IPS-NIHi11 (cell line): ENCODE measurements at places on chromosomes 1 and 21.

GRCh38 chr1:54585181-54586066, 37.4 kb downstream of the ACOT11 start:
- no peak for DNase-seq

GRCh38 chr1:4395158-4395557, 259.3 kb upstream of the AJAP1 start:
- DNase-seq = no peak

DNA sequence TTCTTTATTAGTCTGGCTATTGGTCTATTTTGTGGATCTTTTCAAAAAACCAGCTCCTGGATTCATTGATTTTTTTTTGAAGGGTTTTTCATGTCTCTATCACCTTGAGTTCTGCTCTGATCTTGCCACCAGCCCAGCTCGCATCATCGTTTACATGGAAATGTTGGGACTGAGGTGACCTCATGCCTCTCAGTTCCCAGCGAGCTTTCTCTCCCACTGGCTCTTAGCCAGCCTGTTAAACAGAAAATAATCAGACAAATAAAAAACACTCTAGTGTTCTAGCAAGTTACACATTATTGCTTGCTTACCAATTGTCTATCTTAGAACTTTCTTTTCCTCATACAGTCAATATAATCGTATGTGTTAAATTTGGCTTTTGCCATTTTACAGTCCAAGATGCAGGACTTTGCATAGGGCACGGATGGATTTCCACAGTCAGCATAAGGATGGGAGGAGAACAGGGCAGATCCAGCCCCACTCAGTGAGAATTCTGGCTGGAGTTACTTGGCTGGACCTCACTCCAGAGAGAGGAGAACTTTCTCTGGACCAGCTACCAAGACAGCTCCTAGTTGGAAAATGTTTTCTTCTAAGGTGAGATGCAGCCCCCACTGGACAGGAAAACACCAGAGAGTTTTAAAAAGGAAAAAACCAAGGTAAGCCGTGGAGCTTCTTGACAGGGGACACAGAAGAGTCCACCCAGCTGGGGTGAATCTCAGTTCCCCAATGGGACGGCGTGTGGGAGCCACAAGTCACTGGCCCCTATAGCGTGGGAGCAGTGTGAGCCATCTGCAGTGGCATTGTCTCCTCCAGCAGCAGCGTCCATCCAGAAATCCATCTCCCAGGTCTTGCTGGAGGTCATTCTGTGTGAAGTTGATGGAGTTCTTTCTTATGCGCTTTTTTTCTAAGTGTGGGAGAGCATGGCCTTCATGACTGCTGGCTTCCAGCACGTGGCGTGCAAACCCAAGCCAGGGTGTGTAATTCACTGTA, 17.6 kb downstream of the PGBD2 start:
- no peak for DNase-seq

DNA sequence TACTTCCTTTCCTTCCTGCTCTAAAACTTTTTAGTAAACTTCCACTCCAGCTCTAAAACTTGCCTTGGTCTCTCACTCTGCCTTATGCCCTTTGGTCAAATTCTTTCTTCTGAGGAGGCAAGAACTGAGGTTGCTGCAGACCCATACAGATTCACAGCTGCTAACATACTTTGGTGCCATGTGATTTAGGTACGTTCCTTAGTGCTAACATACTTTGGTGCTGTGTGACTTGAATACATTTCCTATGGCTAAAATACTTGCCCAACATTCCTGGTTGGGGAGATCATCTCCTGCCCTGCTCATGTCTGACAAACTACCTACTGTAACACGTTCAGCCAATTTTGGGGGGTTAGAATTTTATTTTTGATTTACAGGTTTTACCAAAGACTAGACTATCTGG, 6.8 kb upstream of the ZBTB40 start:
- DNase-seq = no peak

GRCh38 chr1:56563568-56563967, 15.8 kb downstream of the PLPP3 start:
- DNase-seq = no peak

GRCh38 chr1:187313115-187313514, 484.4 kb downstream of the PLA2G4A start:
- DNase-seq = no peak

- no peak for DNase-seq
These were observed 32.0 kb downstream of the RIMS3 start for GRCh38 chr1:40633523-40633922.

GRCh38 chr1:192550922-192551534, 24.5 kb upstream of the RGS1 start:
- DNase-seq = no peak

DNA sequence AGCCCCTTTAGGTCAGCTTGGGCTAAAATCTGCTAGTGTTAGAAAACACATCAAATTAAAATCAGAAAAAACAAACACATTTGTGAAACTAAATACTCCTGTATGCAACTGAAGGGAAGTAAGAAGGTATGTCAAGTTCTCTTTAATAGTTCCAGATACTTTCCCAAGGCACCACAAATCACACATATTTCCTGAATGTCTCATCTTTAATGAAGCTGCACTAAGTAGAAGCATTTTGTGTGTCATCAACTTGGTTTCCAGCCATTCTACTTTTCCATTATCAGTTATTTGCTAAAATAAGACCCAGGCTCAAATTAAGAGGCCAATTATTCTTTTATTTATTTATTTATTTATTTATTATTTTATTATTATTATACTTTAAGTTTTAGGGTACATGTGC, 34.7 kb downstream of the CRB1 start:
- no peak for DNase-seq

DNA sequence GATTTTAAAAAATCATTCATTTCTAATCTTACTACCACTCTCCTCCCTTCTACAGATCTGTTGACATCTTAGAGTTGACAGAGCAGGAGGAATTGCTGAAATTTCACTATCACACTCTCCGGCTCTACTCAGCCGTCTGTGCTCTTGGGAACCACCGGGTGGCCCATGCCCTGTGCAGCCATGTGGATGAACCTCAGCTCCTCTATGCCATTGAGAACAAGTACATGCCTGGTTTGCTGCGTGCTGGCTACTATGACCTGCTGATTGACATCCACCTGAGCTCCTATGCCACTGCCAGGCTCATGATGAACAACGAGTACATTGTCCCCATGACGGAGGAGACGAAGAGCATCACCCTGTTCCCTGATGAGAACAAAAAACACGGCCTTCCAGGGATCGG, 276.7 kb downstream of the ZP4 start:
- peak; percentile 19 for DNase-seq
